EH (cell line): ENCODE measurements at places on chromosomes 4 and X.

GRCh38 chr4:11446155-11446811 is 17.6 kb upstream of the HS3ST1 start:
- DNase-seq: no peak

DNA sequence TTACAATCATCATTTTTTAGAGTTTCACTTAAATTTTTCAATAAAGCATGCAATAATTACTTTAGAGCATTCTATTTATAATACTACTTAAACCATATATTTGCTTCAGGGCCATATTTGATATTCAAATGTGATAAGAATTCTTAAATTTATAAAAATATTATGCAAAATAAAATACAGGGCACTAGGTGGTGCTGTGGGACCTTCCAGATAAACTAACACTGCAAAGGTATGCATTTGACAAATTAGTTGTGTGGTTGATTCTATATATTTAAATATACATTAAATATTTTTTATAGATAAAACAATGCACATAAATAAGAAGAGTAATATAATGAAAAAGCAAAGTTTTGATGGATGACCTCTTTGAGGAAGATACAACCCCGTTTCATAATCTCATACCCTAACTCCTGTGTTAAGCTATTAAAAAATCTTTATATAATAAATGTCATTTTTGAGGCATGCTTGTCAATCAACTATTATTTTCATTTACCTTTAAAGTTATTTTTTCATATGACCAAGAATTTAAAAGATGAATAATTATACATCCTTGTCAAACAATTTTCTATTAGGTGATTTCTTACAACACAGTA is 128.4 kb downstream of the REELD1 start:
- peak; percentile 55 for DNase-seq

DNA sequence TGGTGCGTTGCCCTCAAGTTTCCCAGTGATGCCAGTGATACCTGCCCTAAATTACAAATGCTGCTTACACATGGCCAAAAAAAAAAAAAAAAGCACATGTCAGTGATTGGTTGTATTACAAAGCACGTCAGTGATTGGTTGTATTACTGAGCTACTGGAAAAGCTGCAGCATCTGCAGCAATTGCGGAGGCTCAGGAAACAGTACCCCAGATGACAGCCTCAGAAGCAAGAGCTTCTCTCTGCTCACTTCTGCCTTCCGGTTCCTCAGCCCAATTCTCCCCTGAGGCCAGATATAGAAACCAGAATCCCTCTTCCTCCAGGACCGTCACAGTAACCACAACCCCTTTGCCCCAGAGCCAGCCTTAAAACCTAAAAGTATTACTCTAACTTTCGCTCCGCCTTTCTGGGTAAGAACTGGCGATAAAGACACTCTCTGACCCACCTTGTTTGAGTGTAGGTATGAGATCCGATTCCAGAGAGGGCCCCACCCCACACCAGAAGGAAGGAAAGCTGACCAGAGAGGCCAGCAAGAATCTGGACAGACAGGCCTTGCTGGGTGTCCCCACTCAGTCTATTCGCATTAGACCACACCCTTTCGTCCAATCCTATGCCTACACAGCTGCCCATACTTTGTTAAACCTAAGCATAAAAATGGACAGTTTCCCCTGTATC is 85.0 kb upstream of the SORBS2 start:
- no peak for DNase-seq

DNA sequence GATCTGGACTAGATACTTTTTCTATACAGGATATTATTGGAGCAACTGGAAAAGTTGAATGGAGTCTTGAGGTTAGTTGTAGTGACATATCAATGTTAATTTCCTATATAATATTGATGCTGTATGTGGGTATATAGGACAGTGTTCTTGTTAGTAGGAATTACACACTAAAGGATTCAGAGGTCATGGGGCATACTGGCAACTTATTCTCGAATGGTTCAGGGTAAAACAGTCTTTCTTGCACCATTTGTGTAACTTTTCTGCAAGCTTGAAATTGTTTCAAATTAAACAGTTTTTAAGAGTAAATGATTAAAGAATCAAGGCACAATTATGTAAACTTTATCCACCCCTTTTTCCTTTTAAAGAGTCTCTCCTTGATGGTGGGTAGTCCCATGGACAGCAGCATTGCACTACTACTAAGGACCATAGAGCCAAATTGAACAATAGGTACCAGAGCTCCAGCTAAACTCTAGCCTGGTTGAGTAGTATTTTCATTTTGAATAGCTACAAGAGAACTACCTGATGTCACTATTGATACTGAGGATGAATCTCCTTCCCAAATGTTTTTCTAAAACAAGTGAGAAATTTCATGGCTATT is 70.1 kb downstream of the DMP1 start:
- DNase-seq: no peak

DNA sequence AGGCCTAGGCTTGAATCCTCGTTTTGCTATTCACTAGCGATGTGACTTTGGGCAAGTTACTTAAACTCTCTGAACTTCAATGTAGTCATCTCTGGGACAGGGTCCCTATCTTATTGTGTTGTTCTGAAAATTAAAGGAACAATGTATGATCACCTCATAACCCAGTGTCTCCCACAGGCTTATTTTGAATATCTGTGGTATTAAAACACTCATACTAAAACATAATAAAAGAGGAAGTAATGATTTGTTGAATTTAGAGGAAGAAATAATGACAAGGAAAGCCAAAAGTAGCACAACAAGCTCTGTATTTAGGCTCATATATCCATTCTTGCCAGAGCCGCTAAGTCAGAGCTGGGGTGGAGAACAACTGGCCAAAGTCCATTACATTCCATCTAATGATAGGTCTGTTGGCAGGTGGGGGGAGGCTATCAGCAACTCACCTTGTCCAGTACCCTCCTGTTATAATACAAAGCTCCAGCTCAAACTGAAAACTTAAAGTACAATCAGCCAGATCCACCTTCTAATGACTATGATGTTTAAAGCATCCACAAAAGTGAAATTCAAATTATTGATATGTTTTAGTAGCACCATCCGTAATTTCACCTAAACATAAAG is 64.5 kb upstream of the LSM6 start:
- no peak for DNase-seq

DNA sequence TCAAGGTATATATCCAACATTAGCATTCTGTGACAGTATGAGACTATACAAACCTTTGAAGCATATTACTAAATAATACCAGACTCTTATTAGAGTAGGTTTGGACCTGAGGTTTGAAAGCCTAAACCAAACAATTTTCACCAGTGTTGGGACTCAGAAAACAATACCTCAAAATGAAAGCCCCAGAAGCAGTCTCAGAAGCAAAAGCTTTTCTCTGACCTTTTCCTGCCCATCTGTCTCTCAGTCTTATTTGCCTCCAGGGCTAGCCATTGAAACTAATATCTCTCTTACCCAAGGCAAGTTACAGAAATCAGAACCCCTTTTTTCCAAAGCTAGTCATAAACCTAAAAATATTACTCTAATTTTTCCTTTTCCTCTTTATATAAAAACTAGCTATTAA is 163.3 kb downstream of the PTCHD1 start:
- no peak for DNase-seq

- no peak for DNase-seq
Observed at GRCh38 chr4:59223292-59223941, 1976.7 kb upstream of the ADGRL3 start.

DNA sequence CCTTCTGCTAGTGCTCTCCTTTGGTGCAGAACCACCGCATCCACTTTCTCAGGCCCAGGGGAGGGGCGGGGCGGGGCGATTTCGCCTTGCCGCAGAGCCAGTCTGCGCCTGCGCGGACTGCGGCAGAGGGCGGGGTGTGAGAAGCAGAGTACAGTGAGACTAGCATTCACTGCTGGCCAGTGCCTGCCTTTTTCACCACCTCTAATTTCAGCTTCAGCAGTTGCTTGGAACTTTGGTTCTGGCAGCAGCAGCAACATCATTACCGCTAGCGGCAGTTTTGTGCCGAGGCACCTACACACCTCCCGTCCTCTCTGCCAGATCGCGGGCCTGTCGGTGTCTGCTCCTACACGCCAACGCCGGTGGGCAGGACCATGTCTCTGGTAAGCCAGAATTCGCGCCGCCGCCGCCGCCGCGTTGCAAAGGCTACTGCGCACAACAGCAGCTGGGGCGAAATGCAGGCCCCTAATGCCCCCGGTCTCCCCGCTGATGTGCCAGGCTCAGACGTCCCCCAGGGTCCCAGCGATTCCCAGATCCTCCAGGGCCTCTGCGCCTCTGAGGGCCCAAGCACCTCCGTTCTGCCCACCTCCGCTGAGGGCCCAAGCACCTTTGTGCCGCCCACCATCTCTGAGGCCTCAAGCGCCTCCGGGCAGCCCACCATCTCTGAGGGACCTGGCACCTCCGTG is at the start of gene MAGEE1:
MAGEE1 (plus strand) TSS at position 151 of the 683 bp plus-strand sequence; CDS start at position 372, 221 bp downstream.
- DNase-seq: peak; percentile 71

- DNase-seq: no peak
Observed at GRCh38 chrX:7059214-7059838, 88.2 kb upstream of the STS start.

GRCh38 chrX:75989806-75990590 is 182.9 kb upstream of the PBDC1 start:
- no peak for DNase-seq

- DNase-seq: peak; percentile 94
Observed at GRCh38 chr4:17055788-17056187, 157.3 kb upstream of the LDB2 start.

- DNase-seq: no peak
Observed at GRCh38 chr4:8739820-8740665, 131.6 kb downstream of the HMX1 start.

- DNase-seq: no peak
Observed at GRCh38 chrX:40373025-40373424, 207.7 kb upstream of the ATP6AP2 start.

DNA sequence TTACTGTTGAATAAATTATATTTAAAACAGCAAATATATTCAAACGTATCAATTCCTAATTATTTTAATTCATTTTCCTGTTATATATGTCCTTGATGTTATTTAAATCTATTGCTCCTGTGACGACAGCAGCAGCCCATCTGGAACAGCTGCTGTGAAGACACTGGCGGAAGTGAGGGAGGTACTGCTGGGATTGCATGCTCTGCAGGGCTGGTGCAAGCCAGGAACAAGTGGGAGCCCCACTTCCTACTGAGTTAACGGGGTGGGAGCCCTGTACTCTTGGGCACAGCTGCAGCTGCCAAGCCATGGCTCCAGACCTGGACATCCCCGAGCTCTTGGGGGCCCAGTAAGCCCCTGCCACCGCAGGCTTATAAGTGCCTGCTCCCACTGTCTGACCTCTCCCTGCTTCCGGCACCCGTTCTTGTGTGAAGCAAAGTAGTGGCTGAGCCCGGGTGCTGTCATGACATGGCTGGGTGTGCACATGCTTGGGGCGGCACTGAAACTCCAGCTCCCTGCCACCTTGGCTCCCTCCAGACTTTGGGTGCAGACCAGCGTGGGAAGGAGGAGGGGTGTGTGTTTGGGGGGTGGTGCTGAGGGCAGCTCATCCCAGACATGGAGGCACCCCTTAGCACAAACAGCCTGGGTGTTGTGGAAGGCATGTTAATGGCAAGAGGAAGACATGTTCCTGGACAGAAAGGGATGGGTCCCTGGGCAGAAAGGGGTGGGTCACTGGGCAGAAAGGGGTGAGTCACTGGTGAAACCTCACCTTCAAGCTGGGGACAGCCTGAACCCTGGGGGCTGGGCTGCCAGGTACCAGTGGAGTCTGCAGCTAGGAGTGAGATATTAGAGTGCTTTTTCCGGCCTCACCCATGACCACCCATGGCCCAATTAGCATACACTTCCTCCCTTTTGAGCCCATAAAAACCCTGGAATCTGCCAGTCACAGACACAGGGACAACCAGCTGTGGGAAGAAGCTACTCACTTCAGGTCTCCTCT is 1981.3 kb upstream of the IGFBP7 start:
- DNase-seq: no peak

DNA sequence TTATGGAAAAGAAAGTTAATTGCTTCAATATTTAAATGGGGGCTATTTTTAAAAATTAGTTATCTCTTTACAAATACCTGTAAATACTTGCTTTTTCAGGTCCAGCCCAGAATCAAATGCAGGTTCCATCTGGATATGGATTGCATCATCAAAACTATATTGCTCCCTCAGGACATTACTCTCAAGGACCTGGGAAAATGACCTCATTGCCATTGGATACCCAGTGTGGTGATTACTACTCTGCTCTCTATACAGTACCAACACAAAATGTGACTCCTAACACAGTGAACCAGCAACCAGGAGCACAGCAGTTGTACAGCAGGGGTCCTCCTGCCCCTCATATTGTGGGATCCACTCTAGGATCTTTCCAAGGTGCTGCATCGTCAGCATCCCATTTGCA is 29.2 kb downstream of the SEC24B start:
- DNase-seq: no peak

- no peak for DNase-seq
Observed at GRCh38 chr4:37461801-37462200, 217.3 kb downstream of the NWD2 start.

DNA sequence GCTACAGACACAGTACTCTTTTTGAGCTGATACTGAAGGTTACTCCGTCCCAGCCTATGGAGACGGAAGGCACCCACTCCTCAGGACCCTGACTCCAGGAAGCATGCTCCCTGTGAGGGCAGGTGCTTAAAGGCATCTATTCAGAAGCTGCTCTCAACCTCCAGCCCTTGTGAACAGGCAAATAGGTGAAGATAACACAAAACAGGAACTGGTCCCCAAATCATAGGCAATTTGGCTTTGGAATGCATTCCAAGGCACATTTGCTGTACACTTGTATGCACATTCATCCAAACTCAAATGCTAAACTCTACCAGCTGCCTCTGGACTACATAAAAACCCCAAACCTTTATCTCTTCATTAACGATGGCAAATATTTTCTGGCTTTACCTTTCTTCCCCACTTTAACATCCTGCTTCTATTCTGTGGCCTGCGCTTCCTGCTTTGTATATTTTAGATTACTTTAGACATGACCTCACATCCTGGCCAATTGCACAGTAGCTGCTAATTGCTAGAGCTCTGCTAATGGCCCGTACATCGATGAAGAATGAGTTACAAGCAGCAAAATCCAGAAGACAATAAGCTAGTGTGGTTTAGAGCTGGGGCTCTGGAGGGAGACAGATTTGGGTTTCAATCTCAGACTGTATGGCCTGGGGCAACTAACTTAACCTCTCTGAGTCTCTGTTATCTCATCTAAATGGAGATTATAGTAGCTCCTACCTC is 3.2 kb downstream of the SEL1L3 start:
- DNase-seq: peak; percentile 58

- DNase-seq: no peak
Observed at GRCh38 chr4:121273191-121273590, 107.6 kb downstream of the QRFPR start.

GRCh38 chr4:87339440-87339839 is 16.8 kb upstream of the HSD17B13 start:
- no peak for DNase-seq

- no peak for DNase-seq
Observed at GRCh38 chr4:101050088-101050836, 297.1 kb downstream of the PPP3CA start.

- DNase-seq: peak; percentile 66
Observed at GRCh38 chrX:47232803-47233332, at the start of gene USP11. Gene USP11, plus strand, starts transcription at chrX:47233009. Its CDS starts 35 bp downstream, at chrX:47233044.

GRCh38 chr4:76620723-76621468 is 185.9 kb downstream of the SHROOM3 start:
- no peak for DNase-seq

DNA sequence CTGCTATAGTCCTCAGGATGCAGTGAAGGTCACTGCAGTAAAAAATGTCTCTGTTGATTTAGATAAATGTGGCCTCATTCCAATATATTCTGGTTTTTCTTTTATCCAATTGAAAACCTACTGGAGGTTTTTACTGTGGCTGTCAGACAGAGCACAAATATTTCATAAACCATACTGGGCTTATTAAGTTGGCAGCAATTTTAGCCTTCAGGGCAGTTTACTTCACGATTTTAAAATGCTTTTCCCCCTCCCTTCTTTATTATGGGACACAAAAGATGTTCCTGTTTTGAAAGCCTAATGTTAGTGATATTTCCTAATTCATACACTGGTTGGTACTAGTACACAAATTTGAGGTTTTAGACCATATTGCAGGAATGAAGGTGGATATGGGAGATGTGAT is 939.4 kb downstream of the C4orf33 start:
- DNase-seq: no peak
